ENCODE measurements at places on chromosomes 7 and 10.

DNA sequence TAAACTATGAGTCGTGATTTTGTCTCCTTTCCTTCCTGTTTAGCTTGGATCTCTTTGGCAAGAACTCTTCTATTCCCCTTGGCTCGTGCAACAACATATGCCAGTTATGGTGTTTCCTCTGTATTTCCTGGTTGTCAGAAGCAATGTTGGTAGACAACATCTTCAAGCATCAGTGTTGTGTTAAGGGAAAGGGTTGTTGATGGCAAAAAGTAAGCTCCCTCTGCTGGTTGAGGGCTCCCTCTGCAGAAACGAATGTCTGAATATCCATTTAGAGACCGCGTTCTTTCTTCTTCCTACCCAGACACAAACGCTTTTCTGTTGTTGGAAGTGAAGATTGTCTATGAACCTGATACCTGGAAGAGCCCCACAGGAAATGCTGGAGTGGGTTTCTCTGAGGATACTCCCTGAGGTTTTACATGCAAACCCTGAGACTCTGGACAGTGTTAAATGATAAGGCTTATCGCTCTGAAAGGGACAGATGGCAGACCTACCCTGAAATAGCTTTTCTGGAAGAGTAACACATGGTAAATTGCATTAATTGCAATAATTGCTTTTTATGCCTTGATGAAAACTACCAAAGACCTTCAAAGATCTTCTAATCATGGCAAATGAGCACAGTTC lies 23.5 kb upstream of the C1QL3 start:
- peak; percentile 3 for DNase-seq

GRCh38 chr10:110717781-110718589 lies 73.8 kb downstream of the RBM20 start:
- no peak for DNase-seq

DNA sequence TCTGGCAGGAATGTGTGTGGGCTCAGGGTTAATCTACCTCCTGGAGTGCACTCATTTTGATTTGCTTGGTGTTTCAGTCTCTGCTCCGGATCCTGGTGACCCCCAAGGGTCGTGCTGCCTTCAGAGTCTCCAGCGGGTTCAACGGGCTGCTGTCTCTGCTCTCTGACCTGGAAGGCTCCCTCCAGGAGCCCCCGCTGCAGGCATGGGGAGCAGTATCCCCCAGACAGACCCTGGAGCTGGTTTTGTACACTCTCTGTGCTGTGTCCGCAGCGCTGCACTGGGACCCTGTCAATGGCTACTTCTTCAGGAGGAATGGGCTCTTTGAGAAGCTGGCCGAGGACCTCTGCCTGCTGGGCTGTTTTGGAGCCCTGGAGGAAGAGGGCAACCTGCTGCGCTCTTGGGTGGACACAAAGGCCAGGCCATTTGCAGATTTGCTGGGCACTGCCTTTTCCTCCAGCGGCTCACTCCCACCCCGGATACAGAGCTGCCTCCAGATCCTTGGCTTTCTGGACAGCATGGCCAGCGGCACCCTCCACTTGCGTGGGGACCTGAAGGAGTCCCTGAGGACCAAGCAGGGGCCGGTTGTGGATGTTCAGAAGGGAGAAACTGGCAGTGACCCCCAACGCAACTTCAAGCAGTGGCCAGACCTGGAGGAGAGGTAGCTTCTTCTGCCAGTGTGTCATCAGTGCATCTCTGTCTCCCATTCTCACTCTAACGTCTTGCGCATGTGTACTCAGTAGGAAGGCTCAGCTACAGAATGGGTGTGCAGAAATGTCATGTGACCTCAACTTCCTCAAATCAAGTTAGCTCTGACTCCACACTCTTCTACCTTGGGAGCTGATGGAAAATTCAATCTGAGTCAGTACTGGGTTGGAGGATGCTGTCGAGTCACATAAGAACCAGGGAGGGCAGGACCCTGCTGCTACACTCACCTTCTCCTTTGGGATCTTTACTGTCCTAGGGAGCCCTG lies 58.5 kb downstream of the WDFY4 start:
- DNase-seq: no peak

DNA sequence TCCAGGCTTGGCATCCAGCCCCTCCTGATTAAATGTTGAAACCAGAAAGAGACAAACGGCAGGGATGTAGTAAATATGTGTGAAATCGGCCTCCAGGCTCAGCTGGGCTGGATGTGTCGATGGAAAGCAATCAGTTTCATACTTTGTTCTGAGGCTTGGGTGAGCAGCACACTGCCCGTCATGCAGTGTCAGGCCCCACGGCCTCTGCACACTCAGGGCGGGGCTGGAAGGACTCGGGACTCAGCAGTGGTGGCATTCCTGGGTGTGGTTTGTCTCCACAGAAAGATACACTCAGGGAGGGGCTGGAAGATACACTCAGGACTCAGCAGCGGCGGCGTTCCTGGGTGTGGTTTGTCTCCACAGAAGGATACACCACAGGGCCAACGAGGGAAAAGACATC lies 22.0 kb downstream of the ADGRA1 start:
- no peak for DNase-seq

DNA sequence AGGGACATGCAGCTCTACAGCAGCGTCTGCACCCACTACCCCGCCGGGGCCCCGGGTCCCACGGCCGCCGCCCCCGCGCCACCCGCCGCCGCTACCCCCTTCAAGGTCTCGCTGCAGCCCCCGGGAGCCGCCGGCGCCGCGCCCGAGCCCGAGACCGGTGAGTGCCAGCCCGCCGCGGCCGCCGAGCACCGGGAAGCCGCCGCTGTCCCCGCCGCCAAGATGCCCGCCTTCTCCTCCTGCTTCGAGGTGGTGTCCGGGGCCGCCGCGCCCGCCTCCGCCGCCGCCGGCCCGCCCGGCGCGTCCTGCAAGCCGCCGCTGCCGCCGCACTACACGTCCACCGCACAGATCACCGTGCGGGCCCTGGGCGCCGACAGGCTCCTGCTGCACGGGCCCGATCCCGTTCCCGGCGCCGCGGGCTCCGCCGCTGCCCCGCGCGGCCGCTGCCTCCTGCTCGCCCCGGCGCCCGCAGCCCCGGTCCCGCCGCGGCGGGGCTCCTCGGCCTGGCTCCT lies 631 bp downstream of the OTUD1 start:
- no peak for DNase-seq

DNA sequence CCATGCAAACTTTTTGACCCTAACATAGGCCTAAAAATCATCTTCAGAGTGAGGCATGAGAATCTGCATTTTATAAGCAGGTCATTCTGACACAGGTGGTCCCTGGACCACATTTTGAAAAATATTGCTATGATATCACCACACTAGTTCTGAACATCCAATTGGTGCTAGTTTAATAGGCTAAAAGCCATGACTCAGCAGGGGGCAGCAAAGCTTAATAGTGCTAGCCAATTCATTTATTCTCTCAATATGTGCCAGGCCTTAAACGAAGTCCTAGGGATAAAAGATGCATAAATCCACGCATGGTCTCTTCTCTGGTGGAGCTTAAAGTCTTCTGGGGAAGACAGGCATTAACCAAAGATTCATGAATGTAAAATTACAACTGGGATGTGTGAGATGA lies 10.2 kb upstream of the SLC25A28 start:
- DNase-seq: no peak

GRCh38 chr7:41969561-41970105 lies 266.7 kb upstream of the INHBA start:
- DNase-seq: no peak

- DNase-seq: peak; percentile 10
Observed at GRCh38 chr7:70614237-70615045, 517.5 kb upstream of the GALNT17 start.

DNA sequence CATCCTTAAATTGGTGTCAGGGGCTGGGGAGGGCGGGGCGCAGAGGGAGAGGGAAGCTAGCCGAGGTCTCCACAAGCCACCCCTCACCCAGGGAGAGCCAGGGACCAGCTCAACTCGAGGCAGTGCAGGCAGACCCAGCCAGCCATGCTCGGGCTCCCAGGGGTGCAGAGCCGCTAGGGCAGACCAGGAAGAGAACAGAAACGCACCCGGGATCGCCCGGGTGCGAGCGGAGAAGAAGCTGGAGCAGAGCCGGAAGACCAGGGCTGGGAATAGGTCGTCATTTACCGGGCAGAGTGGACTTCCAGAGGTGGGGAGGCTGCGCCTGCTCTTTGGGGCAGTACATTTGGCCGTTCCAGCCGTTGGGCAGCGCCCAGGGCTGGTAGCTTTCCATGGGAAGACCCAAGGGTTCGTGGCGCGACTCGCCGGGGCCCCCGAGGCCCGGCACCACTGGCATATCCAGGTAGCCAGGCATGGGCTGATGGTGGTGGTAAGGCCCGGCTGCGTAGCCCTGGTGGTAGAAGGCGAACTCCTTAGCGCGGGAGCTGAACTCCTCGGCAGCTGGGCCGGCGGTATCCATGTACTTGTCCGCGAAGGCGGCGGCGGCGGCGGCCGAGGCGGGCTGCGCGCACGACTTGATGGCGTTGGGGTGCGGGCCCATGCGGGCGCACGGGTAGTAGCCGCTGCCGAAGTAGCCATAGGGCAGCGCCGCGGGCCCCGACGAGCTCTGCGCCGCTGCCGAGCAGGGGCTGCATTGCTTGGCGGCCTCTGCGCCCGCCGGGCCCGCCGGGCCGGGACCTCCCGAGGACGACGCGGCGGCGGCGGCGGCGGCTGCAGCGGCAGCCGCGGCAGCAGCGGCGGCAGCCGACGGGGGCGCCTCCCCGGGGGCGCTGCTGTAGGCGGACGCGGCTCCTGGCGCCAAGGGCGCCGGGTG lies 755 bp downstream of the HOXA13 start:
- DNase-seq: no peak

DNA sequence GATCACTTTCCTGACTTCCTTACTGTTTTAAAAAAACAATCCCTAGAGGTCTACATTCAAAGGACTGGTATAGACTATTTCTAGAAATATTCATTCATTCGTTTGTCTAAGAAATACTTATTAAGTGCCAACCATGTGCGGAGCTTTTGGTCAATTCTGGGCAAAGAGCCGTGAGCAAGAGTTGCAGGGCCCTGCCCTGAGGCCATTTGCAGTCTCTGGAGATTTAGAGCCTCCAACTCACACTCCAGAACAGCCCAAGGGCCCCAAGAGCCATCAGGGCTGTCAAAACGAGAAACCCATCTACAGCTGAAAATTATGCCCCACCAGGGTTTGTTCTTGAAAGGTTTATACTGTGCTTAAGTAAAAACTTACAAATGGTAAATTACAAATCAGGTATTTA lies 16.2 kb downstream of the WDR91 start:
- DNase-seq: no peak

GRCh38 chr10:34933676-34934075 lies 118.6 kb upstream of the PARD3 start:
- DNase-seq: no peak

GRCh38 chr7:75631711-75632110 lies 107.0 kb downstream of the HIP1 start:
- DNase-seq: no peak

DNA sequence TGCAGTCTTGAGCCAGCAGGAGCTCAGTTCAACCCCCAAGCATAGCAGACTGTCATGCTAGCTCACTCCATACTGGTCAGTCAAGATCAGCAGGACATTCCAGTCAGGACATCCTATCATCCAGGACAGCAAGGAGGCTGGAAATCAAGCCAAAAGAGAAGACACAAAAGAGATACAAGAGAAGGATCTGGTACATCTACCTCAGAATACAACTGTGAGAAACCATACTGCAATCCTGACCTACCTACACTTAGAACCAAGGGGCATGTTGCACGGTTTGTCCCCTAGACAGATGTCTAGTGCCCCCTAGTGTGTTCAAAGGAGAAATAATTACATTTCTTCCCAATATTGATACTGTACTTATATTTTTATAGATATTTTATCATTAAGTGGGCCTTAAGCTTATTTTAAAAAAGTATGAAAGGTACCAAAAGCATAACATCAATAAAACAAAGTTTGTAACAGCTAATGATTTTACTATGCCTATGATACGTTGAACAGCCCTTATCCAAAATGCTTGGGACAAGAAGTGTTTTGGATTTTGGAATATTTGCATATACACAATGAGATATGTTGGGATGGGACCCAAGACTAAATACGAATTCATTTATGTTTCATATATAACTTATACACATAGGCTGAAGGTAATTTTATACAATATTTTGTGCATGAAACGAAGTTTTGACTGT lies 26.7 kb downstream of the ERCC6 start:
- DNase-seq: no peak

- no peak for DNase-seq
Observed at GRCh38 chr7:157687845-157688532, 351.2 kb downstream of the DNAJB6 start.

DNA sequence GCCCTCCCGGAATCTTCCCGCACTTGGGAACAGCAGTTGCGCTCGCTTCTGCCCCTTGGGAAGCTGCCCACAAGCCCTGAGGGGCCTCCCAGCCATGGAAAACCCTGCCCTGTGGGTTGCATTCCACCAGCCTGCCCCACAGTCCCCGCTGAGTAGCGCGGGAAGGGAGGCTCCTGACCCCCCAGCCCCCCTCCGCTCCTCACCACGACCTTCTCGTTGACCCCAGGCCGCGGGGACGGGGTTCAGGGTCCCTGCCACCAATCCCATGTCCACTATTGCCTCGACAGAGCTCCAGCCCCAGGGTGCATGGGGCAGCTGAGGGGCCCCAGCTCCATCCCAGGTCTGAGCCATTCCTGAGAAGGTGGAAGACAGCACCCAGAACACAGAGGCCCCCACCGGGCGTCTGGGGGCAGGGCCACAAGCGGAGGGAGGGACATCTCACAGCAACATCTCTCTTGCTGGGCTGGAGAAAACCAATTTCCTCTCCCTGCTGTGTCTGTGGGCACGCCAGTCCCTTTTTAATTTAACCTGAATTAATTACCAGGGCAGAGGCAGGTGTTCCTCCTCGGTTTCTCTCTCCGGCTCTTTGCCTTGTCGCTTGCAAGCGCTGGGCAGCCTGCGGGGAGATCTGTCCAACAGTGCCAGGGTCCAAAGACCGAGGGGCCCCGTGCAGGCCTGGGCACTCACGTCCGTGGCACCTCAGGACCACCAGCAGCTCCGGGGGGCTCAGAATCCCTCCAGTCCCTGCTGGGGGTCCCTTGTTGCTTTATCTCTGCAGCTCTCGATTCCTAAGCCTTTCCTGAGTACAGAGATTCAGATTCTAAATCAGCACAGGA lies 57.9 kb downstream of the FOXL3 start:
- DNase-seq: no peak

DNA sequence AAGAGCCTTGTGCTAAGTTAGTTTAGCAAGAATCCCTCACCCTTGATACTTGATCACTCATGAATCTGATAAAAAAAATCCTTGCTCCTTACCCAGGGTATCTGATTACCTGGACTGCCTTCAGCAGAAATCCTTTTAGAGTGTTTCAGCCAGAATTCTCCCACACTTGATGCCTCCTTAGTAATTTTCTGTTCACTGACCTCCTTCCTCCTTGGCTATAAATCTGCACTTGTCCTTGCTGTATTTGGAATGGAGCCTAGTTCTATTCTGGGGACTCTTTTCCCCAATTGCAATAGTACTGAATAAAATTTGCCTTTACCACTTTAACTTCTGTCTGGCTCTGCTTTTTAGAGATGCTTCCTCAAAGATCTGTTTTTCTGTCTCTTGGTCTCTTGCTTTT lies 84.9 kb downstream of the RPS24 start:
- no peak for DNase-seq

- DNase-seq: no peak
Observed at GRCh38 chr10:117568334-117568733, 25.8 kb downstream of the EMX2 start.

Measured in NCI-H510A (cell line).